ENCODE measurements at places on chromosomes 1 and 21.

DNA sequence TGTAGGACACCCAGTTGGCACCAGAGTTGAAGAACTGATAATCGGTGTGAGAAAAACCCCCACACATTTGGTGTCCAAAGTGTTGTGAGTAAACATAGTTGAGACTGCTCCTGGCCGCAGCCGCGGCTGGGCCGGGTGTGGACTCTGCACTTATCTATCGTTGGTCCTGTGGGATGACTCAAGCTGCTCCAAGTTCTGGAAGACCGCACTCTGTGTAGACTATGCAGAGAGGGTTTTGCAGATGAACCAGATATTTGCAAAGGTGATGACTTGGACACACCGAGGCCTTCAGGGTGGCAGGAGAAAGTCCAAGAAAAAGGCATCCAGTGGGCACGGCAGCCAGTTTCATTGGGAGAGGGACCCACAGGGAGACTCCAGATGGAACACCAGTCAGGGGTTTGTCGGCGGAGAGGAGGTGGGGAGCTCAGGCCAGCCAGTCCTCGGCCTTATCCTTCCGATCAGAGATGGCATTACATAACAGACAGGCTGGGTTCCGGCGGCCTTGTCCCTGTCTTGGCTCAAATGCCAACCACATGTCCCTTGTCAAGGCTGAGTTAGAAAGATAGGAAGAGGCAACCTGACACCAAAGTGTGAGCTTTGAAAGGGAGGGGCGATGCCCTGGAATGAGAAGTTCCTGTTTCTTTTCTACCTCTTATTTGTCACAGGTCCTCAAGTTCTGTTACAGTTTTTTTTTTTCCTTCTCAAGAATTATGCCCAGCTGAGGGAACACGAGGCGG, 21.1 kb downstream of the C2CD2 start:
- DNase-seq, result no peak

DNA sequence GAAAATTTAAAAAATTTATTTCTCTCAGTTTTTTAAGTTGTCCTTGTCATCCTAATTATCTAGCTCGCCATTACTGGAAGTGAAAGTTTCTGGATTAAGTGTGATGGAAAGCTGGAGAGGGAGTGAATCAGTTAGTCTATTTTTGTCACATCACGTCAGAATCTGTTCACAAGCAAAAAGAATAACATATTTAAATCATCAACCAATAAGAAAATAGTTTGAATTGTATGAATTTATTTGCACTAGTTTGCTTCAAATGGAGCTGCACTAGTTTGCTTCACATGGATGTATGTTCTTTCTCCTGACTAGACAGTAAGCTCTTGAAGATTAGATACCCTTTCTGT, 22.8 kb downstream of the PHC2 start:
- DNase-seq, result no peak

- DNase-seq, result no peak
These were observed 120.6 kb upstream of the RAVER2 start for GRCh38 chr1:64624218-64624713.

DNA sequence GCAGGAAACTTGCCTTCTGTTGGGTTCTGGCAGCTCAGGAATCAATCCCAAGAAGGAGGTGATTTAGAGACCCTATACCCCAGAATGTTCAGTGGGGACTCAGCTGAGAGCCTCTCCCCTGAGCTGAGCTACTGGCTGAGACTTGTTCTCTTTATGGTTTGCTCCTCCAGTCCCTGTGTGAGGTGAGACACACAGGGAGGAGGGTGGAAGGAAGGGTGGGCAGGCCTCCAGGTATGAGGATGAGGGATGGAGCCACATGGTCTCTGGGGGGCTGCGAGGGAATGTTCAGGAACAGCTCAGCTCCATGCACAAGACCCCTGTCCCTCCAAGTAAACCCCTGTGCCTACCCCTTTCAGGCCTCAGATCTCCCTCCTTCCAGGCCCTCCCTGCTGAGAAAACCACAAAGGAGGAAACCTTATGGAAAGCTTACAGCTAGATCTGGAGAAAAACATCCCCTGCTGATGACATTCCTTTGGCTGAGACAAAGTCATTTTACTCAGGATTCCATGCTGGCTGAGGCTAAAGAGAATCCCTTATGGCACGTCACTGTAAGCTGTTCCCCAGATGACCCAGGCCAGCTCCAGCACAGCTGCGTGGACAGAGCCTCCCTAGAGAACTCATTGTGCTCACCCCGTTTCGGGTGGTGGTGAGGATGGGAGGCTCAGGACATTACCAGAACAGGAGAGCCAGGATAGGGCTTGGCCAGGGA, 91.5 kb upstream of the IPO9 start:
- DNase-seq, result no peak

DNA sequence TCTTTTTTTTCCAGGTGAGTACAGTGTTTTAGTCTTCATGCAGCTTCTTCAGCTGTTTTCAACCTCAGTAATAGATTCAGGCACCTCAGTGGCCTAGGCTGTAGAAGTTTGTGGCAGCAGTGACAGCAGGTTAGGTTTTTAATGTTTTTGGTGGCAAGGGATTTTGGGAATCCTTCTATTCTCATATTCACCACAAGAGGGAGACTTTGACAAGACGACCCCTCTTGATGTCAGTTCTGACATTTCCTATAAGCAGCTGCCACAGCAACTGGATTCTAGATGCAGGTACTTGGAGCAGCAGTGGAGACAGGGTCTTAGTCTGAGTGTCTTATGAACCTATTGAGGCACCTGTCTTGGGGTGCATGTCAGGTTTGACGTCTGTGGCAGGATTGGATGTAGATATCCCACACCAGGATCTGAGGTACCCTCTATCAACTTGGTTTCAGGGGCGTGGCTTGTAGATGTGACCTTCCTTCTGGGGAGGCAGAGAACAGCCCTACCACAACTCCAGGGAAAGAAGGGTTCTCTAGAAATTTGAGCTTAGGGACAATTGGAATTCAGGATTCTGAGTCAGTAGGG, 1104.2 kb upstream of the TMPRSS15 start:
- no peak for DNase-seq

DNA sequence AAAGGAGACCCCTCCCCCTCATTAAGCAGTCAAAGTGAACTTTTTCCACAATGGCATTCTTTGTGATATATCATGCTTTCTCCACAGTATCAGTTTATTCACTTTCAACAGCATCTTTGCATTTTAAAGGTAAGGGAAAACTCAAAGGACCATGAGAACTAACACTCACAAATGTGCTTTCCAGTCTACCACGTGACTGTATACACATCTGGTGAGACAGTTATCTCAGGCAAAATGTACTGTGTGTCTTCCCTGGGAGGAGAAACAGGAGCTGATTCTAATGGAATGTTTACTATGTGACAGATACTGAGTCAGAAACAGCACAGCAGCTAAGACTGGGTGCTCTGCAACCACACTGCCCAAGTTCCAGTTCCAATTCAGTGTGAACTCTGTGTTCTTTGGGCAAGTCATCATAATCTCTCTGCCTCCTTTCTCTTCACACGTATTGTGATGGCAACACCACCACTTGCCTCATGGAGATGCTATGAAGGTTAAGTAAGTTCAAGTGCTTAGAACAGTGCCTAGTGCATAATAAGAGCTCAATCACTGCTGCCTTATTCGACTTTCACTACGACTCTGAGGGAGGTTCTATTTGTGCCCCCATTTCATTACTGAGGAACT, 79.0 kb downstream of the SLC45A1 start:
- peak; percentile 23 for DNase-seq

DNA sequence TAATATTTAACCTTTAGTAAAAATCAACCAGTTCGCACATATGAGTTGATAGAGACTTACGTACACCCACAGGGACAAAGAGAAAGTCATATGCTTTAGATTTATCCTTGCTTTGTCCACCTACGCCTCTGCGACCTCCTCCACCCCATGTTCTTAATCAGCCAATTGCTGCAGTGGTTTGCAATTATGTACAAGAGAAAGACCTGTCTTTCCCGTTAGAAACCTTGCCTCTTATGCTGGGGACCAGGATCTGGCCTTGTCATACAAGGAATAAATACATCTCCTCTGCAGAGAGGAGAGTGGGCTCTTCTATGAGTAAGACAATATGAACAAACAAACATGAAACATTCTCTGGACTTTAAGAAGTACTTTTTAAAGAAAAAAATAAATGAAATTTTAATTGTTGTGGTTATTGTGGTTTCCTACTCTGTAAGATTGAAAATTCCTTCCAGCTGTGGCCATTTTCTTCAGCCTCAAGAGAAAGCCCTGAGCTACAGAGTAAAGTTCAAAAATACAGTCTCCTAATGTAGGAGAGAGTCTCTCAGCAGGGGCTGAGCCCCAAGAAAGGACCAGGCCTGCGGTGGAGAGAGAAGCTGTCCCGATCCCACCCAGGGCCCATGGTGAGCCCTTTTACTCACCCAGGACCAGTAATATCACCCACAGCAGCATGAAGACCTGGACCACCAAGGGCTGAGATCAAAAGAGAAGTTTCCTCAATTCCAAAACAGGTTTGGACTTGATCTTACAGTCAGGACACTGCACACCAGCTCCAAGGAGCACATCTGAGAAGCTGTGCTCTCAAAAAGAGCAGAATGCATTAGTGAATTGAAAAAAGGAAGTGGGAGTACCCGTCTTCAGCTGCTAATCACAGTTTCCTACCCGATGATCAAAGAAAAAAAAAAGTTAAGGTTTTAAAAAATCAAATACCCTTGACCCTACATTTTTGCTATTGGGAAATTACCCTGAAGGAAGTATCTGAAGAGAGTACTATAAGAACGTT, at the start of gene FCRL5:
Gene FCRL5 (minus strand): TSS at position 822 of the 1,000 bp plus-strand sequence. CDS start 153 bp downstream, at position 669.
- DNase-seq, result no peak

- no peak for DNase-seq
These were observed 121.2 kb downstream of the ACBD6 start for GRCh38 chr1:180381184-180381580.
